Left forelimb (tissue), 1 donor: ENCODE measurements at places on chromosomes 2 and 18.

DNA sequence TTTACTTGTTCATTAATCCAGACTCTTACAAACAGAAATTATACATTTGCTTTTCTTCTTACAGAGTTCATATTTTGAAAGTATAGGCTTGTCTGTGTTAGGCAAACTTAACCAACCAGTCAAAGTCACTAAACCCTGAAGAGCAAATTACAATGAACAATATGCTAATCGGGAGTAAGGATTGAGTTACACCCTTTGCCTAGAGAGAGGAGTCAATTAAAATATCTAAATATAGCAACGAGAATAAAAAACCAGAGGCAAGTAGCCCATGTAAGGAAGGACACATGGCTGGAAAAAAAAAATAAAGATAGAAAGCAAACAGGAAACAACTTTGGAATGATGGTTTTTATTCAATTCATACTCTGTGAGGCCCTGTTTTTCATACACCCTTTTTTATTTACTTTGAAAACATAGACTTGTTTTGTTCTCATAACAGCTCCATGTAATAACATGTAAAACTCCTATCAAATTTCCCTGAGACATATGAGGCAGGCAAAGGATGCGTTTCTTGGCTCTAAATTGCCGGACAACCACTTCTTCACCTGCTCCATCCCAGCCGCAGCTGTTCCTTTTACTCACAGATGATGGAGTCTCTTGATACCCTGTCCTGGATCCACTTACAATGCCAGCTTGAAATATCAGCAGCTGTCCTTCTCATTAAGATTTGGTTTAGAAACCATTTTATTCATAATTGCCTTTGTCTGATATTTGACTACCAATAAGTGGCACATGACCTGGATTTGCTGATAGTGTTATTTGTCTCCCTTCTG lies 767.7 kb upstream of the GCFC2 start:
- DNase-seq = no peak

DNA sequence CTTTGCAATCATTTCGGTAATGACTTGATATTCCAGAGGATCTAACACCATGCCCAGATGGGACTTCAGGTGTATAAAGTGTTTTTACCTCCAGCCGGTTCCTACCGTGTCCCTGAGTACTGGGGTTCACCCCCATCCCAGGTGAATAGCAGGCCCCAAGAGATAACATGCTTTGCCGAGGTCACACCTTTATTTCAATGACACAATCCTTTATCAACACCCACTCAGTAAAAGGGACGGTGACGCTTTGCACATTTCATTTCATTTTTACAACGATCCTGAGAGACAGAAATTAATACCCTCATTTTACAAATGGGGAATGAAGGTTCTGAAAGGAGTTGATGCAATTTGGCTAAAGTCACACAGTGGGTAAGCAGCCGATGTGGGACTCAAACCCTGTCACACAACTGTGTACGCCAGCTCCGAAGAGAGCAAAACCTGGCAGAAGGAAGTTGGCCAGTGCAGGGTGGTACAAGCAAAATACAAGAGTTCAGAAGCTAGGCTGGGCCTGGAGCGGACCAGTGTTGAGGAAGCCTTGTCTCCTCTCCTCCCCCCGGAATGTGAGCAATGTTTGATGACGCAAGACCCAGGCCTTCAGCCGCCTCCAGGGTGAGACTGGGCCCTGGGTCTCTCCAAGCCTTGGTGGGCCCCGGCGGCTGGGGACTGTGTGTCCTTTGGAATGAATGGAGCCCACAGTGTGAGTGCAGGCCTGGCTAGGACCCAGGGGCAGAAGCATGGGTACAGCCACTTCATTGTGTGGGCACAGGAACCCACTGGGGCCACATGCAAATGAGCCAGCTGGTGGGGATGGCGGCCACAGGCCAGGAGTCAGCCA lies 139.6 kb upstream of the MYCN start:
- no peak for DNase-seq

- no peak for DNase-seq
Observed at GRCh38 chr2:151423760-151424159, 14.1 kb downstream of the RIF1 start.

- peak; percentile 44 for DNase-seq
Observed at GRCh38 chr2:230907361-230908091, 17.5 kb downstream of the GPR55 start.

DNA sequence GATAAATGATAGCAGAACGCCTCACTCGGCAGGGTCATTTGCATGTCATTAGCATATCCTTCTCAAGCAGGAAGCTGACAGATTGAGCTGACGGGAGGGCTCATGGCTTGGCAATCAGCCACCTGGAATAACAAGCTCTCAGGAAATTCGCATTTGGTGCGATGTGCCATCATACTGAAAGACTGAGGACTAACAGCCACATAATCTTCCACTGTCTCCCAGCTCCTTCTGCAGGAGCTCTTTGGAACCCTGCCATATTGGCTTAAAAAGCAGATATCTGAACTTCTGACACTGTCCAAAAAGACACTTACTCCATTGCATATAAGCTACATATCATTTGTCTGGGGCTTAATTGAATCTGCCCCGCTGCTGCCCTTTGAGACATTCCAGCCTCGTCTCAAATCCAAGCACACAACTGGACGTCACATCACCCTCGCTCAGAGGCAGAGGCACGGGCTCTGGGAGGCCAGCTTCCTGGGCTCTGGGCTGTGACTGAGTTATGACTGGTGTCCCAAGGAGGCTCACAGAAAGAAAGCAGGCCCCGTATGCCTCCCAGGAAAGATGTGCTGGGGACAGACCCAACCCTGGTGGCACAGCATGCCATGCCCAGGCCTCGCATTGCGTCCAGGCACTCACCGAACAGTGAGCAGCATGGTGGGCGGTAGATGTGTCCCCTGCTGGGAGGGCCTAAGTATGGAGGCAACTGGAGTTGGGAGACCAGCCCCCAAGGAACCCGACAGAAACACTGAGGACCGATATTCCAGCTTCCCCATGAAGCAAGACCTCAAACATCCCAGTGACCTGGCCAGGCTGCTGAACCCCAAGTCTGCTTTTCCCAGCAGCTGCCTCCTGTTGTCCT lies 228.0 kb downstream of the ATAD2B start:
- peak; percentile 53 for DNase-seq

DNA sequence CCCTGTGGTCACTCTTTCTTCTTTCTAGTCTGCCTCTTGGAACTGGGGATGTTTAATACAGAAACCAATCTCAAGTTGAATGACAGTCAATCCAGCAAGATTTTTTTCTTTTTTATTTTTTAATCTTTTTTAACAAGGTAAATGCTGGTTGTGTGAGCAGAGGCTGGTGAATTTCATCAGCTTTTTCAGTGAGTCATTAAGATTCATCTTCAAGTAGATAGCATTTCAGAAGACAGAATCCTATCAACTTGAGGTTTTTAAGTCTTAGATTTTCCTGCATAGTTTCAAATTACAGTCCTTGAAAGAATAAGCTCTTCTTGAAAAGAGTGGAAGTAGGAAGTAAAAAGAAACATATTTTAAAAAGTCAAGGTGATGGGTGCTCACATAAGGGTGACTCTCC lies 12.4 kb downstream of the SLC8A1 start:
- DNase-seq = no peak

DNA sequence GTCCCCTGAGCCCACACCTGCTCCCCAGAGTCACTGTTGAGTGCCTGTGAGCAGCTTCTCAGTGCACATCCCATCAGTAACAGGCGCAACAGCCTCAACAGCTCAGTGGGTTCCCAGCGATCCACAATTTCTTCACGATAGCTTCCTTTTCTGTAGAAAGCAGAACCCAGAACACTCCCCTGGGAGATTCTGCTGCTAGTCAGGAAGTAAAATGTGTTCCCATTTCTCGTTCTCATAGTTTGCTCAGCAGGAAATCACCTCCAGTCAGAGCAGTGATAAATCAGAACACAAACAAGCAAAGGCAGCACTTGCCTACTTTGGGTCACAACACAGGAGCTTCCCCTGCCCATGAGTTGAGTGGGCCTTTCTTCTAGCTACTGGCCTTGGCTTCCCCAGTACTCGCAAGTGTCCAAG lies 48.9 kb upstream of the ATG16L1 start:
- no peak for DNase-seq

- DNase-seq = no peak
Observed at GRCh38 chr2:110870545-110870944, 138.2 kb downstream of the ACOXL start.

DNA sequence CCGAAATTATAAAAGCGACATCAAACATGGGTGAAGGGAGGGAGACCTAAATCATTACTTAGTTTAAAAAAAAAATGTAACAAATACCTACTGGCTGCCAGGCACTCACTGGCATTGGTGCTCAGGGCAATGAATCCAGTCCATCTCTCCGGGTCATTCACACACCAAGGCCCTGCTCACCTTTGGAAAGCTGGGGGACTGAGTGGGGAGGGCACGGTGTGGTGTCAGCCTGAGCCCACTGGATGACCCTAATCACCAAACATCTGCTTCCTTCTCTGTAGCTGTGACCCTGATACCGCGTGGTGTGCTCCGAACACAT lies 336 bp upstream of the DDX1 start:
- no peak for DNase-seq

DNA sequence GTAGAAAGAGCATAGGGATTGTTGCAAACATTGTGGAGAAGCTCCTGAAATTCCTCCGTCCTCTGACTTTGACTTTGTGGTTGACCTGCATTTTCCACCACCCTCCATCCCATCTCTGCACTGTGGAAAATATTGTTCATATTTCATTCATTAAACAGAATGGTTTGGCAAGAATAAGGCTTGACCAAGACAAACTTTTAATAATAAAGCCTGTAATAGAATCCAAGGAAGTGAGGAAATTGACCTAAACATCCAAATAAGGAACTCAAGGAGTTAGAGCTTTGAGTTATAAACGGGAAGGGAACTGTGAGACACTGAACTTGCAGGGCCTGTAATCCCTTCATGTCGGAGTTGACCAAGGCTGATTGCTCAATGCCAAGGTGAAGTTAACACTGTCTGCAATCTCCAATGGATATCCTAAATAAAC lies 115.2 kb downstream of the GFPT1 start:
- DNase-seq = no peak

DNA sequence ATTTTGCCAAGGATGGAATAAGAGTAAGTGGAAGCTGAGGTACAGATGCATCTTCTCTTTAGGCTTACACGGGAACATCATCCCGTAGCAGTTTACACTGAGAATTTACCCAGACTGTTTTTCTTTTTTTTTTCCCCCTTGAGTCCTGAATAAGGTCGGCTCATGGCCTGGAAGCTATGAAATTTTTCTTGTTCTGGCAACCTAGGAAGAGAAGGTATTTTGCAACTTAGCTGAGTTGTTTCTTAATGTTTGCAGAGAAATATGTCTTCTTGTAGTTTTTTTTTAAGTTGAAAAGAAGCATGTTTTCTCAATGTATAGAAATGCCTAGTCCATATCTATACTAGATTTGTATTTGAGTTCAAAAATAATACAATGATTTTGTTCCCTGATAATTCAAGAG lies 712.5 kb downstream of the TDRD15 start:
- no peak for DNase-seq

DNA sequence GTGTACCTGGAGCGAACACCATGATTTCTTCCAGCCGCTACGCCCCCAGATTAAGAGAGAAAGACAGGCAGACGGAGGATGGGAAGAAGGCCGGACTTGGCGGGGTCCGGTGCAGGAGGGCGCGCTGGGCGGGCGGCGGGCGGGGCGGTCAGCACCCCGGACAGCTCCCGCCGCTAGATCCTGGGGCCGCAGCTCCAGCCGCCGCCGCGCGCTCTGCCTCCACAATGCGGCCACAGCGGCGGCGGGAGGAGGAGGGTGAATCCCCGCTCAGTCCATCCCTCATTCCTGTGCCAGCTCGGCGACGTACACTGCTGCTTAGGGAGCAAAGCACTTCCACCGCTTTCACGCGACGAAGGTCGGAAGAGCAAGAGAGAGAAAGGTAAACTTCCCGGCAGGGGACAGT lies at the start of gene AKAIN1:
Gene AKAIN1 (minus strand): TSS at position 226 of the 403 bp plus-strand sequence. CDS start 204 bp downstream, at position 22.
- peak; percentile 73 for DNase-seq

- no peak for DNase-seq
Observed at GRCh38 chr2:201118961-201119854, 3.2 kb downstream of the CFLAR start.

- no peak for DNase-seq
Observed at GRCh38 chr2:19369341-19369955, 11.0 kb upstream of the OSR1 start.

- DNase-seq = no peak
Observed at GRCh38 chr2:204441316-204441715, 104.0 kb upstream of the PARD3B start.

DNA sequence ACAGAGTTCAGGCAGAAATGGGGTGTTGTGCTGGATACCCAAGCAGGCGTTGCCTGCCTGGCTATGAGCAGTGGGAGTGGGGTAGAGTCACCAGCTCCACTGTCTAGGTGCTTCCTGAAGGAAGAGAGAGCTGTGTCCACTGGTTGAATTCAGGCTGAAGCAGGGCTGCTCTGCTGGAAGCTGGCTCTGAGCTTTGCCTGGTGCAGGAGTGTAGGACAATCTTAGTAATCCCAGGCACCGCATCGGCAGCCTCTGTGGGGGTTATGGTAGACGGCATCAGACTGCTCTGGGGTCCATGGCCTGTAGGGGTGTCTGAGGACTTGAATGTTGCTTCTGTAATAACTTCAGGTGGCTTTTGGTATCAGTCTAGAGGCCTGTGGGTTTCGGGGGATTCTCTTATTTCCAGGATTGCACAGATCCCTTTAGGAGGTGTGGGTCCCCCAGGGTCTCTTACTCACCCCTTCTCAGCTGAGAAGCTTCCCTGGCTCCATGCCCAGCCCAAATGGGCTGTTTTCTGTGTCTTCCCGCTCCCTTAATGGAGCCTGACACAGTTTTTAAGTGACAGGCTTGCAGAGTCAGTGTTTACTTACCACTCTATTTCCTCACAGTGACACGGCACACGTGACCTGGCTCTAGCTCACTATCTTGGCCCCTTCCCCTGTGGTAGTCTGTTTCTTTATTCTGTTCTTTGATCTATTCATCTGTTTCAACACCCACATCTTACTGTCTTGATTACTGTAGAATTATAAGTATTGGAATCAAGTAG lies 644.3 kb downstream of the CBLN2 start:
- no peak for DNase-seq

- no peak for DNase-seq
Observed at GRCh38 chr18:36075862-36076587, 8.7 kb upstream of the RPRD1A start.

GRCh38 chr2:148726228-148726627 lies 81.7 kb downstream of the EPC2 start:
- no peak for DNase-seq

GRCh38 chr18:21761471-21762115 lies 21.0 kb downstream of the MIB1 start:
- DNase-seq = no peak

- no peak for DNase-seq
Observed at GRCh38 chr2:136112317-136113208, 5.4 kb downstream of the CXCR4 start.

GRCh38 chr2:88738271-88738670 lies 46.8 kb downstream of the RPIA start:
- DNase-seq = no peak

GRCh38 chr18:37536656-37537055 lies 28.9 kb downstream of the CELF4 start:
- DNase-seq = no peak

GRCh38 chr2:85666016-85666415 lies 2.0 kb downstream of the SFTPB start:
- no peak for DNase-seq

DNA sequence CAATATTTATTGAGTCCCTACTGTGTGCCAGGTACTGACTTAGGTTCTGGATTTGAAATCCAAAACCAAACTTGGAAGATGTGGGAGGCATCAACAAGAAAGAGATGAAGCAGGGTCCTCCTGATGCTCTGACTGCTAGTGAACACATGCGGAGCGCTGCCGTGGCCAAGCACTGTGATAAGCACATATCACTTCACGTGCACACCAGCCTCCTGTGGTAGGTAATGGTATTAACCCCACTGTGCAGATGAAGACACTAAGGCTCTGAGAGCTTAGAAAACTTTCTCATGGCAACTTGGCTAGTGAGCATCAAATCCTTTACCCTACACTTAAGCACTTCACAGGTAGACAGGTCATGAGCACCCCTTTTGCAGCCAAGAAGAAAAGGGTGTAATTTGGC lies 216.1 kb downstream of the HAUS1 start:
- no peak for DNase-seq
